ENCODE measurements at places on chromosomes 4 and X.

GRCh38 chr4:174591243-174592021 lies 69.1 kb upstream of the HPGD start:
- DNase-seq, result no peak

GRCh38 chr4:177008071-177008835 lies 215.5 kb upstream of the VEGFC start:
- no peak for DNase-seq

DNA sequence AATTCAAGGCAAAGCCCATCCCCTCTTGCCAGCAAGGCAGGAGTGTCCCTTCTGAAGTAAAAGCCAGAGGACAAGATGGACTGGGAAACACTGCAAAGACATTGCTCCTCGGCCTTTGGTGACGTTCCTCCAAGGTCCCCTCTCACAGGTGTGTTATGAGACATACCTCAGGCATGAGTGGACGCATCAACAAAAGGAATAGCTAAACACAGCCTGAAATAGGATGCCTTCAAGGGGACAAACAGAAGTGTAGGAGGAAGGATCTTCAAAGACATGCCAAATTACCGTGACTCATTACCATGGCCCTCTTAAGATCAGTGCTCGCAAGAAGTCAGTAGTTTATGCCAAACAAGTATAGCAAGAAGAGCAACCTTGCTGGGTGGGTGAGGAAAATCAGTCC lies 6.0 kb upstream of the IDS start:
- no peak for DNase-seq

DNA sequence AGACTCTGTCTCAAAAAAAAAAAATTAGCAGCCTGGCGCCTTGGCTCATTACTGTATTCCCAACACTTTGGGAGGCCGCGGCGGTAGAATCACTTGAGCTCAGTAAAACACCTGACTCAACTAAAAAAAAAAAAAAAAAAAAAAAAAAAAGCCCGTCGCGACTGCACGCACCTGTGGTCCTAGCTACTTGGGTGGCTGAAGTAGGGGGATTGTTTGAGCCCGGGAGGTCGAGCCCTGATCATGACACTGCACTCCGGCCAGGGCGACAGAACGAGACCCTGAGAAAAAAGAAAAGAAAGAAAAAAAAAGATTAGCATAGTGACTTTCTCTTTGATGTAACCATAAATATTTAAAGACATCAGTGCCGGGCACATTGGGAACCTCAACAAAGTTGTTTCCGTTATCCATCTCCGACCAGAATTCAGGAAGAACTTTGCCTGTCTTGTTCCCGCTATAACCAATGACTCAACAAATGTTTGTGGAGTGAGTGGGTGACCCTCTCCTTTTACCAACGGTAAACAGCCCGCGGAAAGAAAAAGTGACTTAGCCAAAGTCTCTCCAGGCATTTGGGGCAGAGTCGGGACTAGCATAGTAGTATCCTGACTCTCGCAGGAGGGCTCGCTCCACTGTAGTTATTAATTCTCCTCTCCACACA lies 553 bp upstream of the MED28 start:
- peak; percentile 8 for DNase-seq

- DNase-seq, result no peak
These were observed 341.9 kb downstream of the RAB28 start for GRCh38 chr4:13142191-13142590.

DNA sequence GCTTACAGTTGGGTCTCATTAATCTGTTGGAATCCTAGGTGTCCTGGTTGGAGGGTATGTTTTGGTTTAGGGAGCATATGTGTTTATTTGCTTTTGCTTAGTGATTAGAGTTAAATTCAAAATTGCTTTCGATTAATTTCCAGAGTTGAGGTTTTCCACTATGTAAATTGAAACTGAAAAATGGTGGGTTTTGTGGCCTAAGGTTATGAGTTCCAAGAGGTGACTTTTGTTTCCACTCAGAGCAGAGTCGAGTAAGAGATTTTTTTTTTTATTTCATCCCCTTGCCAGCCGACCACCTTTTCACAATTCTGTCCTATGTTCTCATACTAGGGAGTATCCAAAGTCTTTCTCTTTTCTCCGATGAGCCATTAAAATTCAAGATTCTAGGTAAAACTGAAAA lies 66.9 kb downstream of the GRIA2 start:
- DNase-seq, result no peak

GRCh38 chrX:118541482-118541881 lies 45.9 kb downstream of the DOCK11 start:
- DNase-seq, result no peak

GRCh38 chrX:54473993-54474859 lies 21.8 kb downstream of the FGD1 start:
- DNase-seq, result no peak

DNA sequence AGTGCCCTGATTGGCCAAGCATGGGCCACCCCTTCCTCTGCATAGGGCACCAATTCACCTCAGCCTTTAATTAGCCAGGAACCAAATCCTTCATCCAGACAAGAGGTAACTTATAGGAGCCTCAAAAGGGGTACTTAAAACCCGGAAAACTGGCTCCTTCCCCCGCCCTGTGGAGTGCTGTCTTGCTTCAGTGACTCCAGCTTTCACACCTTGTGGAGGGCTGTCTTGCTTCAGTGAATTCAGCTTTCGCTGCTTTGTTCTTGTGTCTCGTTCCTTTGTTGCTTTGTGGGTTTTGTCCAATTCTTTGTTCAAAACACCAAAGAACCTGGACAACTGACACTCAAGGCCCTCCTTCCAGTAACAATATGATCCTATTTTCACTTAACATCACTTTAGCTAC lies 82.2 kb upstream of the FRG1 start:
- DNase-seq, result no peak

DNA sequence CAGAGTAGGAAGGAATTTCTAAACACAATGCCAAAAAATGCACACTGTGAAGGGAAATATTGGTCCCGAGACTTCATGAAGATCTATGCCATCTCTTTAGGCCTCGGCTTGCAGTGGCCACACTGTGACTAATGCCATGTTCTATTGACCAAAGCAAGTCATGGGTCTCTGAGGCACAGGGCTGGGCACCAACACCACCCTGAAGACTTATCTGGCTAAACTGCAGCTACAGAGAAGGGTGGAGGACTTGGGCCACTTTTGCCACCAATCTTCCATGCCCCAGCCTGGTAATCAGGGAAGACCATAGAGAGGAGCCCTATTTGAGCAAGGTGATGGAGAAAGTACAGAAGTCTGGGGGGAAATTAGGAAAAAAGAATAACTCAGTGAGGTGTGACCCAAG lies 42.1 kb downstream of the HMX1 start:
- no peak for DNase-seq

DNA sequence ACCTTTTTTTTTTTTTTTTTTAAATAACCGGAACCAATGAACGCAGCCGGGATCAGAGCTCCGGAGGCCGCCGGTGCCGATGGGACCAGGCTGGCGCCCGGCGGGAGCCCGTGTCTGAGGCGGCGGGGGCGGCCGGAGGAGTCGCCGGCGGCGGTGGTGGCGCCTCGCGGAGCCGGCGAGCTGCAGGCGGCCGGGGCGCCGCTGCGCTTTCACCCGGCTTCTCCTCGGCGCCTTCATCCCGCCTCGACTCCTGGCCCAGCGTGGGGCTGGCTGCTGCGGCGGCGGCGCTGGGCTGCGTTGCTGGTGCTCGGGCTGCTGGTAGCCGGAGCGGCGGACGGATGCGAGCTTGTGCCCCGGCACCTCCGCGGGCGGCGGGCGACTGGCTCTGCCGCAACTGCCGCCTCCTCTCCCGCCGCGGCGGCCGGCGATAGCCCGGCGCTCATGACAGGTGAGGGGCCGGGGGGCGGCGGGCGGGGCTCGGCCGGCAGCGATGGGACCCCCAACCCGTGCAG lies 337 bp downstream of the STIM2 start:
- peak; percentile 49 for DNase-seq

- DNase-seq, result no peak
These were observed 2.0 kb downstream of the ARSJ start for GRCh38 chr4:113977526-113977855.

- DNase-seq, result no peak
These were observed 9.5 kb downstream of the FAT1 start for GRCh38 chr4:186714006-186714675.

DNA sequence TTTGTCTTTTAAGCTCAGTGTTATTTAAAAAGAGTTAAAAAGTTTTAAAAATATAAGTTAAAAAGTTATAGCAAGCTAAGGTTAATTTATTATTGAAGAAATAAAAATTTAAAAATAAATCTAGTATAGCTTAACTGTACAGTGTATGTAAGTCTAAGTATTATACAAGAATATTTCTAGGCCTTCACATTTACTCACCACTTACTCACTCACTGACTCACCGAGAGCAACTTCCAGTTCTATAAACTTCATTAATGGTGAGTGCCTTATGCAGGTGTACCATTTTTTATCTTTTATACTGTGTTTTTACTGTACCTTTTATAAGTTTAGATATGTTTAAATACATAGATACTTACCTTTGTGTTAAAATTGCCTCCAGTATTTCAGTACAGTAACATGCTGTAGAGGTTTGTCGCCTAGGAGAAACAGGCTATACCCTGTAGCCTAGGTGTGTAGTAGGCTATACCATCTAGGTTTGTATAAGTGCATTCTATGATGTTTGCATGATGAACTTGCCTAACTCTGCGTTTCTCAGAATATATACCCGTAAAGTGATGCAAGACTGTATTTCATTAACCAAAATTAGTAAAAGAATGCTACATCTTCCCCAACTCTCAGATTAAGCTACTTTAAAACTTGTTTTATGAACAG lies 202.9 kb downstream of the CFAP299 start:
- no peak for DNase-seq

DNA sequence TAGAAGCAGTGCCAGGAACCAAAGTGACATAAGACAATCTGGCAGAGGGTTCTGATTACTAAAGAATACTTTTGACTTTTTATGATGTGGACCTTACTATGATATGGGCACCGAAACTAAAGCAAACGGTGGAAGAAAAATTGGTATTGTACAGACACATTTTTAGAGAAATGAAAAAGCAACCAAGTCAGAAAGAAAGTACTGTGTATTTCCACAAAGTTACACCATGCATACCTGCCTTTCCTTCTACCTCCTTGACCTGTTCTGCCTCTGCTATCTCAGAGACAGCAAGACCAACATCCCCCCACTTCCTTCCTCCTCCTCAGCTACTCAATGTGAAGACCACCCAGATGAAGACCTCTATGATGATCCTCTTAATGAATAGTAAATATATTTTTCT lies 88.3 kb downstream of the HUWE1 start:
- DNase-seq, result no peak

DNA sequence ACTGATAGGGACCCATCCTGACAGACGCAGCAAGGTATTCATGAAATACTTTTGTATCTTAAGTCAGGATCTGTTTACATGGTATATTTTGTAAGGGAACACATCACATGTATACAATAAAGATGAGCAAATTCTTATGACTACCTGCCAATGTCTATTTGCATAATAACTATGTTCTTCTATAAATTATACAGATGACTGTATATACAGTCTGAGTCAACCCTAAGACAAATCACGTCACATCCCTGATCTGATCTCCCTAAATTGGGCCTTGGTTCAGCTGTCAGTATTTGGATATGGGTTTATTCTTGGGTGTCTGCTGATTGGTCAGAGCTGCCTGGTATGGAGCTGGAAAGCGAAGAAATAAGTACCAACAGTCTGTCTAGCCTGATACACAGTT lies 93.3 kb downstream of the SERPINA7 start:
- no peak for DNase-seq

DNA sequence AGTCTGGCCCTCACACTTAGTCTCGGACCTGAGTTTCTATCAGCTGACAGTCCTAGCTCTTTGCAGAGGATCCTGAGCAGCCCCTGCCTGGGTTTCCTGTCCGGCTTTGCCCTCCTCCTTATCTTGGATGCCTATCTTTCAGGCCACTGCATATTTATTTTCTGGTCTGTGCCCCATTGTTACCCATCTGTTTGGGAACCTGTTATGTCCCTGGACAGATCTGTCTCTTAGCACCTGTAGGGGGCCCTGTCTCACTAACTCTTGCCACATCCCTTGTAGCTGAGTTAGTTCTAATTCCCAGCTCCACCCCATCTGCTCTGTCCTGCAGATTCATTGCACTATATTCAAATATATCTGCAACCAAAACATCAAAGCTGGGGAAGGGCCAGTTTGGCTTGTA lies 514.9 kb upstream of the LCORL start:
- DNase-seq, result no peak

GRCh38 chr4:165053645-165054044 lies at the start of gene TRIM75:
Gene TRIM75, plus strand, starts transcription at chr4:165053866. Its CDS starts 5,282 bp downstream, at chr4:165059148.
- DNase-seq, result no peak

- DNase-seq, result no peak
These were observed 5.7 kb upstream of the CASP6 start for GRCh38 chr4:109708990-109709389.

DNA sequence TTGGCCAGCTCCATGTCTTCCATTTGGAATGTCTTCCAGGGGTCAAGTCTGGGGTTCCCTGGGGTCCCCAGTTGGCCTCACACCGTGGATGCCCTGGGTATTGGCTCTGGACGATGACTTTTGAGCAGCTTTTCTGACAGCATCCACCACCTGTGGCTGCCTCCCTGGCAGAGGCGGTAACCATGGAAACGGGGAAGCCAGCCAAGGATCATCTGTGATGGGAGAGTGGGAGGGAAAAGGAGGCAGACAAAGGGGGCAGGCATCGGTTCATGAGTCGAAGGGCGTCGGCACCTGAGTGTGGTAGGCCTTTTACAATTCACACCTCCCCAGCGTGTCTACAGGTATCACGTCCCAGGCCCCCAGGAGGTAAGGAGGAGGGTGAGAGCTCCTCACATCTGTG lies 152.2 kb downstream of the ASMT start:
- DNase-seq, result no peak

- DNase-seq, result no peak
These were observed 537 bp downstream of the RBM10 start for GRCh38 chrX:47145395-47146120.

- DNase-seq, result no peak
These were observed 2.0 kb downstream of the ELK1 start for GRCh38 chrX:47648376-47648775.

DNA sequence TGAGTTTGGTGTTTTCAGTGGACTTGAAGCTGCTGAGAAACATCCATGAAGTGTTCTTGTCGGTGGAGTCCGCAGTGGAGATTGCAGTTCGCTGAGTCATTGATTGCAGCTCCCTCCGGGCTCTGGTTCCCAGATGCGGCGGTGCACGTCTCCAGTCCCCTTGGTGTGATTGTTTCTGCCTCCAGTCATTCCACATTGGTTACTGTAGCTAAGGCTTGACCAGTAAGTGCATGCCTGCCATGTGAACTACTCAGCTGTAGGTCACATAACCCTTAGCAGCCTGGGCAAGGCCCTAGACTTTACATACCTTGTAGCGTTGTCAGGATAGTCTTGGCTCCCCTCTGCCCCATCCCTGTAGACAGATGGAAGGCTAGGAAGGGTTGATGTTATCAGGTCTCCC lies 53.8 kb upstream of the CLCN4 start:
- DNase-seq, result no peak

GRCh38 chr4:34271479-34272355 lies 1972.6 kb downstream of the ARAP2 start:
- DNase-seq, result no peak

DNA sequence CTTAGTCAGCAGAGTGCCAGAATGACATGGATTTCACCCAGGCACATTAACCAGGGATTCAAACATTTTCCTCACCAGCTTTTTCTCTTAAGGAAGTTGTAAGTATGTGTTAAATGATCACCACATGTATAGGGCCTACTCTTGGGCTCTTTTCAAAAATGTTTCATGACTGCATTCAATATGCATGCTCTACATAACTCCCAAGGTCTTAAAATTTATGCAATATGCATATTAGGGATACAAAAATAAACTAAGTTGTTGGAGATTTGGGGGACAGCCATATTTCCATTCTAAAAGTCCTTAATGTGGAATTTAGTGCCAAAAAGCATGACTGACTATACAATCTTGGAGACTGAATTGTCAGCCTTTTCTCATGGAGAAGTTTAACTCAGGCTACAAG lies 25.0 kb upstream of the TRPC5OS start:
- DNase-seq, result no peak

GRCh38 chr4:84796394-84796793 lies 170.1 kb downstream of the WDFY3 start:
- DNase-seq, result no peak
